ENCODE measurements at places on chromosomes 1 and 21. TPM values are rescaled to one million over a fixed set of nuclear protein-coding genes. Genes with fewer than 3 reads are reported as not detected.

The PADI3 gene
- not detected for total RNA-seq

The CACNA1S gene
- not detected for total RNA-seq

The CD1D gene
- not detected for total RNA-seq

The S100B gene
- total RNA-seq = not detected

The CA6 gene
- not detected for total RNA-seq

The NHLH1 gene
- total RNA-seq = not detected

The KCNE1 gene
- total RNA-seq = 0.18 TPM

The RBM8A gene
- 236 TPM for total RNA-seq

The SPATA6 gene
- 3.2 TPM for total RNA-seq

The DENND2C gene
- 0.47 TPM for total RNA-seq
